ENCODE measurements at places on chromosomes 7 and 10.
A peak's percentile ranks its signal among the peaks of the same experiment; 100 is the strongest.

DNA sequence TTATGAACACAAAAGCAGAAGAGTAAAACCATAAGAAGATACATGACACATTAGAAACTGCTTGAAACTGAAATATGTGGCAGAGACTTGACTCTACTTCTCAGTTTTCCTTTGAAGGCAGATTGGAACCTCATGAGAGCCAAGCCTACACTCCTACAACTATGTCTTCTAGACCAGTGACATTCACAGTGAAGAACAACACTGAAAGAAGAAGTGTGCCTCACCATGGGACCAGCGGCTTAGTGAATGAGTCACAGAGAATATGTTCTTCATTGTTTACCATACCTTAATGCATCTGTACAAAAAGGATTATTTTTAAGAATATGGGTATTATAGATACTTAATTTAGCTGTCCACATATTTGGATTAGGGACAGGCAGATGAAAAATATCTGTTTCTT, 248.3 kb downstream of the CDC14C start:
- no peak for DNase-seq

- no peak for DNase-seq
Observed at GRCh38 chr7:76424413-76425111, at the start of gene ZP3. ZP3 (plus strand) TSS chr7:76424950; CDS start chr7:76424965, 15 bp downstream.

DNA sequence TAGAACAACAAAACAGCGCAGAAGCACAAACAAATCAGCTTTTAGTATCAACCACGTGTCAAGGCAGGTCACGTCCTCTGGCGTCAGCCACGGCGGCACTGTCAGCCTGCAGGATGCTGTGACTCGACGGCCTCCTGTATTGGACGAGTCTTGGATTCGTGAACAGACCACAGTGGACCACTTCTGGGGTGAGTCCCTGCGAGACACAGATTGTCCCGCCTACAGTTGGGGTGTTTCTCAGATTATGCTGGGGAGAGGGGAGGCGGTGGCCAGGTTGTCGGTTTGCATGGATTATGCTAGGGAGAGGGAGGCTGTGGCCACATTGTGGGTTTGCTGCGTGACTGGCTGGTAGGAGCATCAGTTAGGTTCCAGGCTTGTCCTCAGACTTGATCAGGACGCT, 9.7 kb downstream of the SUN1 start:
- DNase-seq = no peak

GRCh38 chr10:78860260-78860914, 208.4 kb upstream of the ZMIZ1 start:
- DNase-seq = no peak

DNA sequence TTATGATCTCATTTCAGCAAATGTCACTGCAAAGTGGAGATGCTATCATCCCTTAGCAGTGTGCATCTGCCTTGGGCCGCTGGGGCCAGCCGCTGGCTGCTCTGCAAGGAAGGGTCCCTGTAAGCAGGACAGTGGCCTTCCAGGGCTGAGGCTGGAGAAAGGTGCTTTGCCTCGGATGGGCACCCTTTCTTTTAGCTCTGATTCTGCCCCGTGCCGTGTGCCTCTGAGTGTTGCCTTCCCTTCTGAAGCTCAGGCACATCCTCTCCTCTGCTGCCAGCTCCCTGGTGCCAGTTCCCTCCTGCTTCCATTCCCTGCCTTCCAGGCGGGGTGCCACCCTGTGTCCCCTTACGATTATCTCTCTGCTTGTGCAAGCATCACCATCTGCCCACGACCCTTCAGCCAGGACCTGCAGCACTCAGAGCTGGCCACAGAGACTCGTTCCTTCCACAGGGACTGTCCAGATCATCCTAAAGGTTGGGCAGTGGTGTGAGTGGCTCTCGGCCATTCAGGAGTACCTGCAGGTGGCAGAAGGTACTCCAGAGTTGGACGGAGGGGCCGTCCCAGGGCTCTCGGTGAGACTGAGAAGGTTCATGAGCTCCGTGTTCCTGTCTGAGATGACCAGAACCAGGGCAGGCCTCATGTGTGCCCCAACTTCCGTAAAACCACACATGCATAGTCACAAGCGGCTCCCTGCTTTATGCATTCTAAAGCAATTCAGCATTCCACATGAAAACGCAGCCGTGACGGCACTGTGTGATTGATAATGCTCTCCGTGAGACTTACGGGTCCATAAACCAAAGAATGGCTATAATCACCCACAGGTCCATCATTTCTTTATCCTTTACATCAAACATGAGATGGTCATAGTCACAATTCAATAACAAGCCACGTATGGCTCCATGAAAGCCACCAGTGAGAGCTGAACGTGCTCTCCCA, 371.4 kb downstream of the DNAJB6 start:
- DNase-seq = no peak

DNA sequence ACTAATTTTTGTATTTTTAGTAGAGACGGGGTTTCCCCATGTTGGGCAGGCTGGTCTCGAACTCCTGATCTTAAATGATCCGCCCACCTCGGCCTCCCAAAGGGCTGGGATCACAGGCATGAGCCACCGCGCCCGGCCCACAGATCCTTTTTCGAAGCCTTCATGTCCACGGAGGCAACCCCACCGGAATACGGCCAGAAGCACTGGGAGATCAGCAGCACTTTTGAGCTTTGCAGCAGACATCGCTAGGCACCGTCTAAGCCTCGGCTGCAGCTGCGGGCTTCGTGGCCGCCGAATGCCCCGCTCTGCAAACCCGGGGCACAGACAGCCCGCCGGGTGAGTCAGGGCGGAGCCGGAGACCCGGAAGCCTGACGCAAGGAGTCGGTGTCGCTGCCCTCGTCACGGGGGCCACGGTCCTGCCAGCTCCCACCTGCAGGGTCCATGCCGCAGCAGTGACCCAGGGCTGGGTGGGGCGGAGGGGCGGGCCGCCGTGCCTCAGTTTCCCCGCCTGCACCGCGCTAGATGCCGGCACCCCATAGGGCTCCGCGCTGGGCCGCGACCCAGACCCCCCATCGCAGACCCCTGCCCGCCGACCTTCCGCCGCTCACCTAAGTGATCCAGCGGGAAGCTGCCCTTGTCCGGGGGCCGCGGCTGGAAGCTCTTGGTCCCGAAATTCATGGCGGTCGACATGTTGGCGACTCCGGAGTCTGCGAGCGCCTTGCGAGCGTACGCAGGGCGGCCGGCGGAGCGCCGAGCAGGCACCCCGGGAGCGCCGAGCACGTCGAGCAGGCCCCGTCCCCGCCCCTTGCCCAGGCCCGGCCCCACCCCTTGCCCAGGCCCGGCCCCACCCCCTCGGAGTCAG, at the start of gene COX19:
COX19 (minus strand) TSS at position 730 of the 862 bp plus-strand sequence; CDS start at position 690, 40 bp downstream.
- DNase-seq = peak; percentile 65

DNA sequence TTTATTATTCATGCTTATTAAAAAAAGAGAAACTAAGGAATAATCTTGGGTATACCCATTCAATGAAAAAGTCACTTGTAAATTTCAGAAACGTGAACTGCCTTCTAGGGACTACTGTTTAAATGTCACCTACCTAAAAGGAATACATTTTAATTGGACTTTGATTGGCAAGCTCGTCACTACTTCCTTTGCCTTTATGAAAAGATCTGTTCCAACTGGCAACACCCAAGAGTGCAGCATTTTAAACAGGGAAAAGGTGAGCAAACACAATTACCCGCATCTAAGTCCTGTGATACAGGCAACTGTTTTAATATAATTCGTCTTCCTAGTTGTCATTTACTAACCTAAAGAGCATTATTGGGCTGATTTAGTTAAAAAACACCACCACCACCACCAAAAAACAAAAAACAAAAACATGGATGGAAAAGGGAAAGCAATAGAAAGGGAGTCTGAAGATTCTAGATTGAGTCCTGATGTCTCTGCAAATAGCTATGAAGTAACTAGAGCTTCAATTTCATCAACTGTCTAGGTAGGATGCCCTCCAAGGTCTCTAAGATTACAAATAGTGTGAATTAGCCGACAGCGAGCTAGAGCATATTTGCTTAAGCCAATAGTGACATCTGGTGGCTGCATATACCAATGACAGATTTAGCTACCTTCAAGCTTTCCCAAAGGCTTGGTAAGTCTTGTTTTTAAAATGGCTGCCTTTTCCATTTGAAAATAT, 33.8 kb upstream of the ICA1 start:
- DNase-seq = peak; percentile 54

- no peak for DNase-seq
Observed at GRCh38 chr7:70638158-70639107, 493.5 kb upstream of the GALNT17 start.

GRCh38 chr10:90906596-90906995, 14.3 kb downstream of the ANKRD1 start:
- no peak for DNase-seq

DNA sequence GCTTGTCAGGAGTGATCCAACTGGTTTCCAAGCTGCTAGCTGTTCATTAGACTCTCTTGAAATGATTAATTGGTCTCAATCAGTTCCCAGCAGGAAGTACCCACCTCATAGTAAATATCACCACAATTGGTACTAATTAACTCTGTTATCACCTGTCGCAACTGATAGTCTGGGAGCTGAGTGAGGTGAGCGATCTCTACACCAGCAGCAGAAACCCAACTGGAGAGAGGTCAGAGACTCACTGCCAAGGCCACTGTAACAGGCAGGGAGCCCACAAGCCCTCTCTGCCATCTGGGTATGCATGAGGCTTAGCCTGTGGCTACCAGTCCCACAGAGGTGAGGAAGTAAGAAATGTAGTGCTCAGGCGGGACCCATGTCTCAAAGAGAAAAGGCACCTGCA, 245.5 kb downstream of the DYNC1I1 start:
- DNase-seq = no peak

DNA sequence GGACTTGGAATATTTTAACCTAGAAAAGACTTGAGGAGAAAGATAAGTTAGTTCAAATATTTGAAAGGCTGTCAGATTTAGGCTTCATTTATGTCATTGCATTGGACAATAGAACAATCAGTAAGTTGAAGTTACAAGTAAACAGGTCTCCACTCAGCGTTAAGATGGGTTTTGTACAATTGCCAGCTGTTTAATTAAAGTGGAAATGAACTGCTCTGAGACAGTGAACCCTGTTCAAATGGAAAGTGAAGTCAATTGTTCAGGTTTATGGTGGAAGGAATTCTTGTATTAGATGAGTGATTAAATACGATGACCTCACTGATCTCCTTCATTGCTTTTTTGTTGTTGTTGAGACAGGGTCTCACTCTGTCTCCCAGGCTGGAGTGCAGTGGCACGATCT, 151.7 kb downstream of the PLXDC2 start:
- no peak for DNase-seq

Data from forelimb muscle (tissue), 1 donor.